ENCODE measurements at places on chromosomes 6 and 20.

DNA sequence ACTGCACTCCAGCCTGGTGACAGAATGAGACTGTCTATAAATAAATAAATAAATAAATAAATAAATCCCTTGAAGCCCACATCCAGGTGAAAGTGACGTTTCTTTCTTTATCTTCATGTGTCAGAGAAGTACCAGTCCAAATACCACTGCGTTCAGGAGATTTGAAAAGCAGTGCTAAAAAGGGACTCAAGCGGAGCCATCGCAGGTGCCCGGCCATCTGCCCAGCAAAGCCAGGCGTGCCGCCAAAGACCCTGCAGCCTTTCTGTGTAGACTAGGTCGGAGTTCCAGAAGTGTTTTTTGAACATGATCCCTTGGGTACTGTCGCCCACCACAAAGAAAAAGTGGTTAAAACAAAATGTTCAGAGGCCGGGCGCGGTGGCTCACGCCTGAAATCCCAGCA, 65.7 kb upstream of the CEP85L start:
- no peak for DNase-seq

DNA sequence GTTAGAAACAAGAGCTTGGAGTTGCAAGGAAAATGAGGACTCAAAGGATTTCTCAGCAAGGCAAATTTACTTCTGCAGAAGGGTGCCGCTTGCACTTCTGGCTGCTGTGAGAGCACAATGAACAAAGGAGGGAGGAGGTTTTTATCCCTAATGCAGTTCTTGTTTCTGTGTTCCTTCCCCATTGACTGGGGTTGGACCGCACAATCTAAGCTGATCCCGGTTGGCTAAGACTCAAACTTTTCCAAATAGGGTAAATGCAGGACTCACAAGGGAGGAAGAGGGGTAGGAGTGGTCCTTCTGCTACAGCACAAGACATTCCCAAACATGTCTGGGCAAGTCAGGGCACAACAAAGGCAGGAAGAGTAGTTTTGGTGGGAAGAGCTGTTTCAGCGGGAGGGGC, 249.6 kb upstream of the MOCS1 start:
- no peak for DNase-seq

- DNase-seq = no peak
Observed at GRCh38 chr20:11769825-11770224, 147.9 kb upstream of the BTBD3 start.

DNA sequence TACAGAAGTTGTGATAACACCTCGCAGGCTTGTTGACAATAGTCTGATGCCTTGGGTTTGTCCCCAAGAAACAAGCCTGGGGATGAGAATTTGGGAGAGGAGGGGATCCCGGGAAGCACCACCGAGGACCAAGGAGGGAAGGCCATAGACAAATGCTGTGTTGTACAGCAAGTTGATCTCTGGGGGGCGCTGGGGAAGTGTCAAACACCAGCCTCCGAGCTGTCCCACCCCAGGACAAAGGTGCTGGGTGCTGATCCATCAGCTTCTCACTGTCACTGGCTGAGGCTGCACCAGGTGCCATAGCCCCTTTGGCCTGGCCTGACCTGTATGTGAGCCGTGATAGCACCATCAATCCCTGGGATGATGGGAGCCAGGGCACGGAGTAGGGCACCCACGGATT, 64.0 kb downstream of the SYNDIG1 start:
- no peak for DNase-seq

DNA sequence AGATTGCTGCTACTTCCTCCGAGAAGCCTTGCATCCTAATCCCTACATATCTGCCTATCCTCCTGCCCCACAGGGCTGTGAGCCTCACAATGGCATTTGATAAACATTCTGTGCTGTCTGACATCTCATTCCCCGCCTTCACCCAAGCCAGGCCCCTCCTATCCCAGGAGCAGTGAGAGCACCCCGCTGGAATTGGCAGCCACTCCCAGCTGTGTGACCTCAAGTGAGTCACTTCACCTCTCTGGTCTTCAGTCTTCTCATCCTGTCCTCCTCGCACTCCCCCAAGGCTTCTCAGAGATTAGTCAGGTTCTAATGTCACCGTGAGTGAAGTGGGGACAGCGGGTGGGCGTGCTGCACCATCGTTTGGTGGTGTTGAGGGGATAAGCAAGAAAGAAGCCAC, 81.7 kb downstream of the CDH22 start:
- no peak for DNase-seq

GRCh38 chr20:62616728-62617621, 25.3 kb upstream of the SLCO4A1 start:
- peak; percentile 63 for DNase-seq

DNA sequence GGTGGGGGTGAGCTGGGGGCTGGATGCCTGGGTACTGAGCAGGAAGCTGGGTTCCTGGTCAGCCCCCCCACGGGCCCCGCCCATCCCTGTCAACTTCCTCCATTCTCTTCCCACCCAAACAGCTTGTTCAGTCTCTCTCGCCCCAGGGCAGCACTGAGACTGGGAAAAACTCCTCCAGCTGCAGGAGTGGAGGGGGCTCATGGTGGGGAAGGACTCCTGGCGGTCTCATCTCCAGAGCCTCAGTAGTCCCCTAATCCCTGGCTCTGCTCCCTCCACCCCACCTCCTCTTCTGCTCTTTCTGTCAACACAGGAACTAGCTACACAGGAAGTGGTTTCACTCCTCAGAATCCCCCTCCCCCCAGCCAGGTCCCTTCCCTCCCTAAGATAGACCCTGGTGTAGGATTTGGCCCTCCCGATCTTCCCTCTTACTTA, at the start of gene GPSM3:
GPSM3 (minus strand) TSS at position 36 of the 432 bp plus-strand sequence. CDS start 130 bp downstream, outside the sequence.
- DNase-seq = peak; percentile 42

GRCh38 chr6:131773284-131773950, 34.4 kb upstream of the ENPP1 start:
- DNase-seq = no peak

DNA sequence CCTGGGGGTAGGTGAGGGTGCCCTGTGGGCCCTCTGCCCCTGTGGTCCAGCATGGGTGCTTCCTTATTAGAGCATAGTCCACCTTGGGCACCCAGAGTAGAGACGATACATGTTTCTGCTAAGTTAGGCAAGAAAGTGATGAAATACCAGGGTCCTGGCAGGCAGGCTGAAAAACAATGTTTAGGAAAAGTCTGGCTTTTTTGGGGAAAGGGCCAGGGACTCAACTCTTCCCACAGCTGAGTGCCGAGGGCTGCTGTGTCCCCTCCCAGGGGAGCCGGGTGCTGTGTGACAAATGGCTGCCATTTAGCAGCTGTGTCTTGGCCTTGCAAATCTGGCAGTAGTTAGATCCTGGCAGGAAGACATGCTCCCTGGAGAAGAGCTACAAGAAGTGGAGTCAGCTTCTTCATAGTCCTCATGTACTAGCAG, 61.5 kb downstream of the RREB1 start:
- no peak for DNase-seq

DNA sequence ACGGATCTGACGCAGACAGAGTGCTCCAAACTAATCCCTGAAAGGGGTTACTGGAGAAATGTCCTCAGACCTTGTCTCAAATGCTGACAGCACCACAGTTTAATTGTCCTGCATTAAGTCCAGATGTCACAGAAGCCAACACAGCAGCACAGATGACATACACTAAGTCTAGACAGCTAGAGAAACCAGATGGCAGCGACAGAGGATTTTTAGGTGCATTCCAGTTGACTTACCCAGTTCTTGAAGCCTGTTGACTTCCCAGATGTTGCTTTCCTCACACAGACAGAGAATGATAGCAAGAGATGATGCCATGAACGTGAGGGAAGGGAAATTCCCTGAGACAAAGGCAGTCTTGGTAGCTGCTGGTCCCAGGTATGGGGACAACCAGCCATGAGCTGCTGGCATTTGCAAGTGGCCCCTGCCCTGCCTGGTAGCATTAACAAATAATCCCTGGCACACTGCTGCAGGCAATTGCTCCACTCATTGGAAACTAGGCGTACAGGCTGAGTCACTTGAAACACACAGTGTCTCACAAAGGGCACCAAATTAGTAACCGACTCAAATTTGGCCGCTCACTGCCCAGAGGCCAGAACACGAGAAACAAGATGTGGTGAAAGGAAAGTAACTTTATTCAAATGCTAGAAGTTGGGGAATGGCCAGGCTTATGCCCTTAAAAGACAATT, 52.2 kb downstream of the ADGB start:
- no peak for DNase-seq

- no peak for DNase-seq
Observed at GRCh38 chr20:35884541-35884865, 69.8 kb downstream of the SCAND1 start.

- DNase-seq = no peak
Observed at GRCh38 chr20:44448753-44449546, 26.7 kb upstream of the TTPAL start.

DNA sequence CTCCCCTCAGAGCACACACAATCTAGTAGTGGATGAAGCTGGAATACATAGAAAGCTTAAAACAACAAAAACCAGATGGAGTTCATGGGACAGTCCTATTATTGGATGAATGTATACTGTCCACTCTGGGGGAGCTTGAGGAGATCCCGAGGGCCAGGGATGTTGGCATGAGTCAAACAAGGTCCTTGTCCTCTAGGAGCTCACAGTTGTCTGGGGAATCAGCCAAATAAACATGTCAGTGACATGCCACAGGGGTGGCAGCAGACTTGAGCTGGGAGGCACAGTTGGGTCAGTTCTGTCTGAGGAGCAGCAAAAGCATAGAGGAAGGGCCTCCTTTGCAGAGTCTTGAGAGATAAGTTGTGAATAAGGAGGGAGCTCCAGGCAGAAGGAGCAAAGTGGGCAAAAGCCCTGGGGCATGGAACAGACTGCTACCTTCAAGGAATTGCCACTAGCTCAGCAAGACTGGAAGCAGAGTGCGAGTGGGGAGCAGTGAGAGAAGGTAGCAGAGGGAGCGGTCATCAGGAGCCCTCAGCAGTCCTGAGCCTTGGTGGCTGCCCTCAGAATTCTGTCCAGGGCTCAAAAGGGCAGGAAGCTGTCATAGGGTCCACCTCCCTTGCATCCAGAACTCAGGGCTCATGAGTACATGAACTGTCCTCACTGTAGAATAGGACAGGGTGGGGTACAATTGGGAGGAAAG, 22.1 kb downstream of the L3MBTL1 start:
- DNase-seq = no peak

- no peak for DNase-seq
Observed at GRCh38 chr6:140636271-140636907, 1261.9 kb upstream of the CITED2 start.

GRCh38 chr6:69974193-69974592, 107.8 kb downstream of the COL19A1 start:
- DNase-seq = no peak

DNA sequence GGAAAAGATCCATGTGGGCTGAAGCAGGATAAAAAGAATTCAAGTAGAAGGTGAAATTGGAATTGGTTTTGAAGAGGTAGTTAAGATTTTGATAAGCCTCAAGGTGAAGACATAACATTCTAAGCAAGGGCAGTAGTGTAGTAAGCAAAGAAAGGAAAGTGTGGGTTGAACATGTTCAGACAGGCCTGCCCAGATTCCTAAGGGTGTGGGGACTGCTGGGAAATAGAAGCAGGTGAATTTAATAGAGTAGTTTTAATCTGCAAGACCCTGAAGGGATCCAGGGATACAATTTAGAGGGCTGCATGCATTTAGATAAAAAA, 19.1 kb downstream of the TAB2 start:
- no peak for DNase-seq

DNA sequence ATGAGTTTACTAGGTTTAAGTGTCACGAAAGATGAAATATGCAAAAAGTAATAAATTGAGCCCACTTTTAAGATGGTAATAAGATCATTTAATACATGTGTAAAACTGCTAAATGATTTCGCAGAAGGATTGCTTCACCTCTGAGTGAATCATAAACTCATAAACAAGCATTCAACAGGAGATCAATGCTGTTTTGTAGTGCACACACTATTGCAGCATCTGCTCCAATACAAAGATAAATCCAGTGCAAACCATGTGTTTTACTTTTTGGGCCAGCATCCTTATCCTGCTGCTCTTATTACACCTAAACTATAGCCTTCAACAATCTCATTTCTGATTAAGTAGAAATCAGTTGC, 400.1 kb downstream of the NKAIN2 start:
- no peak for DNase-seq

GRCh38 chr6:44304282-44305199, 8.6 kb downstream of the AARS2 start:
- peak; percentile 36 for DNase-seq

DNA sequence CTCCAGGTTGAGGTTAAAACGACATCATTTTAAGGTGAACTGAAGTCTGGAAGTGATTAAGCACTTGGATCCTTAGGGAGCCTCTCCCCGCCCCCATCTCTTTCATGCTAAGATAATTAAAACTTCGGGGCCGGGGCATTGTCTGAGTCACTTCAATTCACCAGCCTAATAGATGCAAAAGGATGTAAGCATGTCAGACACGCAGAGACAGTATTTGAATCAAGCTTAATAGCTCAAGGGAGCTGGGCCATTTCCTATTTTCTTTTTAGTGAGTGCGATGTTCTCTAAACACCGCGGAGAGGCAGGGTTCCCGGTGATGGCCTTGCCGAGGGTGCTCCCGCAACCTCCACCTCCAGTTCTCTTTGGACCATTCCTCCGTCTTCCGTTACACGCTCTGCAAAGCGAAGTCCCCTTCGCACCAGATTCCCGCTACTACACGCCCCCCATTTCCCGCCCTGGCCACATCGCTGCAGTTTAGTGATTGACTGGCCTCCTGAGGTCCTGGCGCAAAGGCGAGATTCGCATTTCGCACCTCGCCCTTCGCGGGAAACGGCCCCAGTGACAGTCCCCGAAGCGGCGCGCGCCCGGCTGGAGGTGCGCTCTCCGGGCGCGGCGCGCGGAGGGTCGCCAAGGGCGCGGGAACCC, 516 bp upstream of the IRF4 start:
- DNase-seq = no peak

DNA sequence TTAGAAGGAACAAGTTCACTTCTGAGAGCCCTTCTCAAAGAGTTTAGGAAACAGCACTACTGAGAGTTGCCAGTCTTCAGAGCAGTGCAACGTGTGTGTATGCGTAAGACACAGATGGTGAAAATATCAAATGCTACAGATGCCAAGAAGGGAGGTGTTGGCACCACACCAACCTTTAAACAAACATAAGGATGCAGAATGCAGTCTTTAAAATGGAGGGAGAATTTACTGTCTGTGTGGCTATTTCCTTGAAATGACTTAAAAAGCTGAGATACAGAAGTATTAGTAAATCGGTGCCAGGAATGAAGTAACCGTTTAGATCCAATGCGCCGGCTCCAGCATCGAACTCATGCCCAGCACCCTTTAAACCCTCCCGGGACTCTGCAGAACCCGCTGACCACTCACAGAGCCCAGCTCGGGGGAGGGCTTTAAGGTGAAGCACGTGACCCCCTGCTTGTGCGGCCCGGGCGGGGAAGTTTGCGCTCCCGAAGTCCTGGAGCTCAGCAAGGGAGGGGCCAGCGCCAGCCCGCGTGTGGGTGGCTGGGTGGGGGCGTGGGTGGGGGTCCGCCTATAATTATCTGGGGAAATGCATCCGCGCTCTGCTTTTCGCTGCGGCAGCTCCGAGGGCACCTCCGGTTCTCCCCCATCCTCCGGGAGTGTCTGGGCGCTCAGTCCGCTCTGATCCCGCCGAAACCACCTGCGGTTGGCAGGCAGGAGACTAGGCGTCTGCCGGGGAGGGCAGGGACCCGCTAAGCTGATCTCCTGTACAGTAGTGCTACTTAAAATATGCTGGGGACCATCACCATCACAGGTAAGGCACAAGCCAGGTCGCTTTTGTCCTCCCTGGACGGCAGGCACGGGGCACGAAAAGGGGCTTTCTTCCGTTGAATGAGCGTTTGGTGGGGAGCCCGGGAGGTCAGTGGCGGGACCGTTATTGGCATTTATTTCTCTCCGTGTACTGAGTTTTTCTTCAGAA, 66.0 kb downstream of the ZBTB2 start:
- no peak for DNase-seq

- DNase-seq = no peak
Observed at GRCh38 chr6:45791211-45792168, 224.2 kb downstream of the CLIC5 start.
